Tibial nerve (tissue), 4 donors: ENCODE measurements at places on chromosomes 3 and 15. TPM values are rescaled to one million over a fixed set of nuclear protein-coding genes. Genes with fewer than 3 reads are reported as not detected.

LIPH gene
- 0.30 TPM for total RNA-seq

P2RY12 gene
- 9.2 TPM for total RNA-seq

SNTN gene
- not detected for total RNA-seq

PLS1 gene
- 0.90 TPM for total RNA-seq

C3orf18 gene
- 21.1 TPM for total RNA-seq

GRCh38 chr3:151087648-151088047 is 2.2 kb downstream of the MED12L start:
- H3K27ac ChIP-seq = no peak overlapping the region
- H3K36me3 ChIP-seq = no peaks in the 10 kb centered on the region
- H3K4me3 ChIP-seq = no peak overlapping the region
- peaks cover 20% of the 10 kb centered on the region for H3K27me3 ChIP-seq
- H3K4me1 ChIP-seq = no peaks in the 10 kb centered on the region

GRCh38 chr3:5494905-5495519 is 307.5 kb downstream of the EDEM1 start:
- no peak overlapping the region for H3K27ac ChIP-seq
- no peak overlapping the region for H3K4me3 ChIP-seq
- no peak for DNase-seq
- H3K27me3 ChIP-seq = no peaks in the 10 kb centered on the region
- H3K36me3 ChIP-seq = no peaks in the 10 kb centered on the region

- H3K4me1 ChIP-seq = no peaks in the 10 kb centered on the region
- DNase-seq = no peak
- H3K27me3 ChIP-seq = no peaks in the 10 kb centered on the region
- no peak overlapping the region for H3K4me3 ChIP-seq
Observed at GRCh38 chr3:28308196-28308595, 40.3 kb upstream of the ZCWPW2 start.

DNA sequence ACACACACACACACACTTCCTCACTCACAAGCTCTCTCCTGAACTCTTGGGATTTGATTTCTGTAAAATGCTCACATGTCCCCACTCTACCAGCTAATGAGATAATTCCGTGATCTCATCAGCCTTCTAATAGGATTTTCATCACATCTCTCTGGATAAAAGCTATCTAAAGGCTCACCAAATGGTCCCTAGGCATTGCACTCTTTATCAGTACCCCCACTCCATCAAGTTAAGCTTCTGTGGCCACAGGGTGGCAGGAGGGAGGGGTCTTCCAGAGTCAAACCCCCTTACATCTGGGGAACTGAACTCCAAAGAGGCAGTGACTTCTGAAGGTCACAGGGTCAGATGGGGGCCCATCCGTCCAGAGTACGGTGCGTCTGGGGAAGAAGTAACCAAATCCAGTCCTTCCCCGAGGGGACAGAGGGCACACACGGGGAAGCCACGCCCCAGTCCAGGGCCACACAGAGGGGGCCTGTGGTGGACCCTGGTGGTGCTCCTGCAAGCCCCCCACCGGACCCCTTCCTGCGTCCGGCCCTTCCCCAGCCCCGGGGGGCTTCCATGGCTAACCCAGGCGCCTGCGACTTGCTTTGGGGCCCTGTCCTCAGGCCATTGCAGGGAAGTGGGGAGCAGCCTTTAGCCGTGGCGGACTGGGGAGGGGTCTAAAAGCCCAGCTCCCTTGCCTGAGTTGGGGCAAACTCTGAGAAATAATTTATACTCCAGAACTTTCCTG is 25.5 kb downstream of the CPN2 start:
- no peak for DNase-seq
- peaks cover 6% of the 10 kb centered on the region for H3K4me1 ChIP-seq
- H3K36me3 ChIP-seq = no peaks in the 10 kb centered on the region

GRCh38 chr3:49647741-49648140 is 26.4 kb upstream of the APEH start:
- H3K4me1 ChIP-seq = no peaks in the 10 kb centered on the region
- no peak for DNase-seq
- no peaks in the 10 kb centered on the region for H3K36me3 ChIP-seq
- H3K4me3 ChIP-seq = no peak overlapping the region
- H3K27ac ChIP-seq = no peak overlapping the region
- no peaks in the 10 kb centered on the region for H3K27me3 ChIP-seq

DNA sequence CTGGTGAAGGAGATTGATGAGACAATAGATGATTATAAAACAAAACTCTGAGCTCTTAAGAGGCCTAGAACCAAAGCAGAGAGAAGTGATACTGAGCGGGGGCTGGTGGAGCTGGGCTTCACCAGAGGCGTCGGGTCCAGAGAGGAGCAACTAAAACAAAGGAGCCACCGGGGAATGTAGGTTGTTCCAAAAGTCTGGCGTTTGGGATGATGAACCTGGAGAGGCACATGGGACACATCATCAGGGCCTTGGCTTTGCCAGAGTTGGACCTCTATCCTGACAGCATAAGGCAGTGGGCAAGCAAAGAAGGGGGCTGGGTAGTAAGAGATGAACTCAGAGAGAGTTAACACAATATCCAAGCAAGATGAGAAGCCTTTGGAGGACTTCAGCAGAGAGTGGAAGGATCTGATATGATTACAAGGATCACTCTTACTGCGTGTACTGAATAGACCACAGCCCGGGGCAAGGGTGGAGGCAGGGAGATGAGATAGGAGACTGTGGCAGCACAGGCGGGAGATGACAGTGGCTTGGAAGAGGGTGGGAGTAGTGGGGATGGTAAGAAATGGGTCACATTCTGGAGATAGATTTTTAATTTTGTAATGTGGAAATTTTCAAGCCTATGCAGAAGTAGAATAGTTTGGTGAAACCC is 36.0 kb upstream of the RASA2 start:
- no peaks in the 10 kb centered on the region for H3K27me3 ChIP-seq
- DNase-seq = no peak
- no peak overlapping the region for H3K4me3 ChIP-seq
